Activated CD4-positive, CD25-positive, alpha-beta regulatory T cell treated with anti-CD3 and anti-CD28 coated beads, Interleukin-2, amount 50 U/mL, for 72 hours (primary cell): ENCODE measurements at places on chromosomes 11 and 22.

GRCh38 chr22:40383905-40384304 is 13.5 kb downstream of the SGSM3 start:
- no peak for DNase-seq

- DNase-seq = no peak
These were observed 10.3 kb upstream of the NAP1L4 start for GRCh38 chr11:3002351-3002861.

DNA sequence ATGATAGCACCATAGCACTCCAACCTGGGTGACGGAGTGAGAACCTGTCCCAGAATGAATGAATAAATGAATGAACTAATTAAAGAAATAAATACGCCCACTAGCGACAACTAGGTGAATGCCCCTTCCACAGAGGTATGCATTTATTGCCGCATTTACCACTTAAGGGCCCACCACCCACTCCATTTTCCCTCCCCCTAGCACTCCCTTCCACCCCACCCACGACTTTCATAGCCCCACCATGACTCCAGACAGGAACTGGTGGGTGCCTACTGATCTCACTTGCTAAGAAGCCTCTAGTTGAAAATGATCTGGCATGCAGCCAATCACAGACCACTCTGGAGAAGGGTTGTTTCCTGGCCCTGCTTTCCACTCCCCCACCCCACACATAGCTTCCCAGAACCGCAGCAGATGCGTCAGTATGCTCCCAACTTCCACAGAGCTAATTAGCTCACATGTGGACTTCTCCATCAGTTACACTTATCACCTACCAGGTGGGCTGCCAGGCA is 167.6 kb downstream of the WT1 start:
- no peak for DNase-seq

- DNase-seq = no peak
These were observed 30.4 kb downstream of the RTN4R start for GRCh38 chr22:20237480-20238440.

GRCh38 chr11:65382804-65383368 is 440 bp upstream of the SLC25A45 start:
- DNase-seq = no peak

- no peak for DNase-seq
These were observed 712 bp downstream of the UPK3A start for GRCh38 chr22:45285263-45286058.

GRCh38 chr11:267491-267994 is 10.7 kb upstream of the NLRP6 start:
- peak; percentile 62 for DNase-seq

GRCh38 chr22:29824677-29825076 is 13.4 kb downstream of the ASCC2 start:
- DNase-seq = no peak

DNA sequence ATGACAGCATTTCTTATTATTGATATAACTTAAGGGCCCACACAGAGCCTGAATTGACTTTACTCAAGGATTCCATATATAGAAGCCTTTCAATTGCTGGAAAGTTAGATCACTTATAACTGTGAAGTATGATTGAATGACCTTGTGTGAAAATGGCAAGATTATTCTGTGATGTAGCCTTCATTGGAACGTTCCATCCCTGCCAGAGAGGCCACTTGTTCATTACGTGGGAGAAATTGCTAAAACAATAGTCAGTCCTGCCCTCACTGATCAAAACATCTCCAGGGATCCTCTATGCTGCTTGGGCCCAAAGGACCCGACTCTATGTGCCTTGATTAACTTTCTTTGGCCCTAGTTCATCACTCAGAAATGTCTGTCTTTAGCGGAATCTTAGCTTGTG is 159.5 kb upstream of the BLID start:
- no peak for DNase-seq

DNA sequence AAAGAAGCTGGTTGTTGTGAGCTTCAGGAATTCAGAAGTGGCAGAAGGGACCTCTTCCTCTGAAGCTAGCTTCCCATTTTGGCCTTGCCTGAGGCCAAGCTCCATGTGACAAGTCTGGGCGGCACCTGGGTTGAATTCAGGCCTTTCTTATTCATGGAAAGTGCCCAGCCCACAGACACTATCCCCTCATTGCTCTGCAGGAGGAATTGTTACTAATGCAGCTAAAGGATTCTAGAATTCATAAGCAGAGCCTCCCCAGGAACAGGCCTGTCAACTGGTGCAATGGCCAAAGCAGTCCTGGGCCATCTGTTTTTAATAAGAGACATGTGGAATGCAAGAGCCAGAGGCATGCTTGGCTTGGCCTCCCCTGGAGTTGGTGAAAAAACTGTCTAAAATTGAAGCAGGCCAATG is 71.4 kb downstream of the SLC1A2 start:
- DNase-seq = no peak
